ENCODE measurements at places on chromosomes 7 and 10. TPM values are rescaled to one million over a fixed set of nuclear protein-coding genes. Genes with fewer than 3 reads are reported as not detected.

DNA sequence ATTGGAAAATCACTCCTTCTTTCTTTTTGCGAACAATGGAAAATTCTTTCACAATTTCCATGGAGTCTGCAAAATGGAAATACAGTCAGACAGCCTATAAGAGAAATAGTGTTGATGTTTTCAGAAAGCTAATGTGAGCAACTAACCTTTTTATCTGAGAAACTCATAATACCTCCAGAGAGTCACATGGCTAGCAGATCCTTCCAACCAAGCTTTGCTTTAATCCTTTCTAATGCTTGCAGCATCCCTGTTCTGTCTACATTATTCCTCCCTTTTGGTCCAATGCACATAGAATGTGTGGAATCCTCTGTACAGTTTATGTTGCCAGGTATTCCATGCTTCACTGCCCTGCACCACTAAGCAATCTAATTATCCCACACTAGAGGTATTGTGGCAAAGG lies 717.5 kb upstream of the LRRN3 start:
- no peak for DNase-seq

GRCh38 chr10:123742751-123743440 lies 76.7 kb downstream of the GPR26 start:
- DNase-seq = no peak

The TEX36 gene
- not detected for total RNA-seq

DNA sequence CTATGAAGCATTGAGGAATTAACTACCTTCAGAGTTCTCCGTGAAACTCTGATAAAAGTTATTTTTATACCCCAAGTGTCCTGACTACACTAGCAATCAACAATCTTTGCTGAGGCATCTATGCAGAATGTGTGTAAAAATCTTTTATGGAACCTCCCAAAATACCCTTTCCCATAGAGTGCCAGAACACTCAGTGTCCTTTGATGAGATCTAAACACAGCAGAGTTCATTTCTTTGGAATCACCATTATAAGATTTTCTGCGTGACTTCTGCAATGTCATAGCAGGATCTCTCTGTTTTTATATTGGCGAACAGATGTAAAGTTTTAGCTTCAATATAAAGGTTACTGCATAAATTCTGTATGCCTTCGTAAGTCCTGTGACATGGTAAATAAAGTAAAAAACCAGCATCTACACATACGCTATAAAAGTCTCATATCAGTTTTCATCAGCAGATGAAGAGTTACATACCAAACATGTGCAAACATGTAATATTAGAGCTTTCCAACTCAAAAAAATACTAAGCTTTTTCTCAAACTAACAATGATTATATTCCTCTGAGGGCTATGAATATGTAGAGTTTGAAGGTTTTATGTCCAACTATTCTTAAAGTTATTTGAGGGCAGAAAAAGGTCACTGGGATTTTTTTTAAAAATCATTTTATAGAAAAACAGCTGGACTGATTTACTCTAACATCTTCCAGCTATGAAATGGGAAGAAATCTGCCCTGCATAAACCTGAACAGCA lies 67.2 kb downstream of the SKIDA1 start:
- no peak for DNase-seq

DNA sequence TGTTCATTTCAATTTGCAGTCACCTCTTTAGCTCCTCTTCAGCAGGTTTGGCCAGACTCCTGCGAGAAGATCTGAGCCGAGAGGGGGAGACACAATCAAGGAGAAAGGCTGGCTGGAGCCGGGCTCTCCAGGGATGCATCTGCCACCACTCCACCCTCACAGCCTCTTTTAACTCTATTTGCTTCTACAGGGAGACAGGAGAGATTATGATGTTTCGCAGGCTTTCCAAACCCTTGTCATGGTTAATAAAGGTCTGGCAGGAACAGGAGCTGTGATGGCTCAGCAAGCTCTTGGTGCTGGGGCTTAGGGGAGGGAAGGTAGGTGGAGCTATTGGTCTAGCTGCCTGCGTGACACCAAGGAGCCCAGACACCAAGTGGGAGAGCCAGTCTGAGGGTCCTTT lies 448.1 kb upstream of the PODXL start:
- peak; percentile 34 for DNase-seq

DNA sequence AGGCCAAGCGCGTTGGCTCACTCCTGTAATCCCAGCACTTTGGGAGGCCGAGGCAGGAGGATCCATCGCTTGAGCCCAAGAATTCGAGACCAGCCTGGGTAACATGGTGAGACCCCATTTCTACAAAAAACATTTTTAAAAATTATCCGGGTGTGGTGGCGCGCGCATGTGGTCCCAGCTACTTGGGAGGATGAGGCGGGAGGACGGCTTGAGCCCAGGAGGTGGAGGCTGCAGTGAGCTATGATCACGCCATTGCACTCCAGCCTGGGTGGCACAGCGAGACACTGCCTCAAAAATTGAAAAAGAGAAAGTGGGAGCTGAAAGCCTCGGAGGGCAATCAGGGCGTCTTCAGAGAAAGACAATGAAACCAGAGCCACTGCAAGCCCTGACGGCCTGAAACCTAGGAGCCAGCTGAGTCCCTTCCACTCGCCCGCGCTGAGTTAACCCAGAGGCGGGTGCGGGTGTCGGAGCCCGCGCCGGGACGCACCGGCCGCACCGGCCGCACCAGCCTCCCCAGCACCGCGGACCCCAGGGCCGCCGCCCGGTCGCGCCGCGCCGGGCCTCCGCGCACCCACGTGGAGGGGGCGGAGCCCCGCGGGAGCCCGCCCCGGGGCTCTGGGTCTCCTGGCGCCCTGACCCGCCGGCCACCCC lies 22.4 kb downstream of the ZFAND2A start:
- no peak for DNase-seq

GRCh38 chr10:1363446-1364121 lies 307.4 kb downstream of the WDR37 start:
- DNase-seq = no peak

DNA sequence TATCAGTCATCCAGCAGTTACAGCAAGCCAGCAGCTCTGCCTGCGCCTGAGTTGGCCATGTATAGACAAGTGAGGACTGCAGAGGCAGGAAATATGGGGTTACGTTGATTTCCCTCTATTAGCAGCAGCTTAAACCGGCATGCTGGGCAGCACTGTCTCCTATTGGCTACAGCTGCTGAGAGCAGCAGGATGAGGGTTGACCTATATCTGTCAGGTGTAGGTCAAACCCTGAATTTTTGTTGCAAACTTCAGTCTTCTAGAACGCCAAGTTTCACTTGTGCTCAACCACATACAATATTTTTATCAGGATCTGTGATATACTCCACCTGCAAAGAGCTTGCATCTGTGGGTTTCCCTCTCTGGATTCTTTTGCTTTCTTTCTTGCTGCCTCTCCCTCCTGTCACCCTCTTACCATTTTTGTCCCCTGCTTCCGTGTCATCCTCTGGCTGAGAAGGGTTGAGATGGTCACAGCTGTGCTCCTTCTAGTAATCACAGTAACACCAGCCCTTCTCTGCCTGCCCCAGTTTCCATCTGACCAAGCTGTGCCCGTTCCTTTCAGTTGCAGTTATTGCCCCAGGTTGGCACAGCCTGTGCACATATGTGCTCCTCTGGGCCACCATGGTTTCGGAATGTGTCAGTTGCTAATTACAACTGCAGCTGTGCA lies 23.8 kb upstream of the GLCCI1 start:
- DNase-seq = no peak

- DNase-seq = peak; percentile 73
Observed at GRCh38 chr7:76318488-76319353, 16.2 kb downstream of the HSPB1 start.

GRCh38 chr7:116500078-116500853 lies 728 bp downstream of the CAV2 start:
- peak; percentile 58 for DNase-seq

The BMPR1A gene
- total RNA-seq = 77.9 TPM

DNA sequence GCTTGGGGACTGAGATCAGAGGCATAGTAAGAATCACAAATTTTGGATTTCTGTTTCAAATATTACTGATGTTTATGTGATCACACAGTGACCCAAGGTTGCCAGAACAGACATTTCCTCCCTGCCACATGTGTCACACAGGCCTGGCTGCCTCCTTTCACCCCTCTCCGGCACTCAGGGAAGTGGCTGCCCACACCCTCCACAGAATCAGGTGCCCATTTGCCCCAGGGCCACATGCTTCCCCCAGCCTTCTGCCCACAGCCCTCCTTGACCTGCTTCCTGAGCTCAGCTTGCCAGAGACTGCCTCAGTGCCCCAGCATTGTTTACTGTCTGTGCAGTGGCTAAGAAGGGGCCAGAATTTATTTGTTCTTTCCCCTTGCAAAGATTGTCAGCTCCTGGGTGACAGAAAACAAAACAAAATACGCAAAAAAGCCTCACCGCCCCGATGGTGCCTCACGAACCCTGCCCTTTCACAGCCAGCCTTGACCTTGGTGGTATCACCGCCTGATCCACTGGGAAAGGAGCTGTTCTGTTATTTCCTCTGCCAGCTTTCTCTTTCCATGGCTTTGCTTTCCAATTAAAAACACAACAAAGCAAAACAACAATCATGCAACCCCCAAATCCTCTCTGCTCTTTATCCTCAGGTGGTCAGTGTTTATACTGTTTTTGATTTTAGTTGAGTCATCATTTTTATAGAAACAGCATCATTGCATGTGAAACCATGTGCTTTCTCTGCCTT lies 52.8 kb downstream of the CHN2 start:
- no peak for DNase-seq

The NUDT5 gene
- 16.9 TPM for total RNA-seq

The PNLIPRP1 gene
- total RNA-seq = 0.34 TPM
